ENCODE measurements at places on chromosomes 1 and 21.

DNA sequence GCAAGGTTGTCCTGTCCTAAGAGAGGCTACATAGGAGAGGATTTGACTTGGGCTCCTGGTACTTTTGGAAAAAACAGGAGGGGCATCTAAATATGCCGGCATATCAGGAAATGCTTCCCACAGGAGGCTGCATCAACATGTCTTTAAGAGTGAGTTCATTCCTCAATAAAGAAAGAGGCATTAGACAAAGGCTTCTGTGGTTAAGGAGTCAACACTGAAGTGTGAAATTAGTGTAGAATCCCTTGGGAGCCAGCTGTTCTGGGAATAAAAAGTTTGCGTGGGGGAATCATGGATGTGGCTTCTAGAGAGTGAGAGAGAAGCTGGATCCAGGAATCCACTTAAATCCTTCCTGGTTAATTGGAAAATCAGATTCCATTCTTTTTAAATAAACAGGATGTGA lies 69.5 kb downstream of the DNM3 start:
- no peak for DNase-seq

DNA sequence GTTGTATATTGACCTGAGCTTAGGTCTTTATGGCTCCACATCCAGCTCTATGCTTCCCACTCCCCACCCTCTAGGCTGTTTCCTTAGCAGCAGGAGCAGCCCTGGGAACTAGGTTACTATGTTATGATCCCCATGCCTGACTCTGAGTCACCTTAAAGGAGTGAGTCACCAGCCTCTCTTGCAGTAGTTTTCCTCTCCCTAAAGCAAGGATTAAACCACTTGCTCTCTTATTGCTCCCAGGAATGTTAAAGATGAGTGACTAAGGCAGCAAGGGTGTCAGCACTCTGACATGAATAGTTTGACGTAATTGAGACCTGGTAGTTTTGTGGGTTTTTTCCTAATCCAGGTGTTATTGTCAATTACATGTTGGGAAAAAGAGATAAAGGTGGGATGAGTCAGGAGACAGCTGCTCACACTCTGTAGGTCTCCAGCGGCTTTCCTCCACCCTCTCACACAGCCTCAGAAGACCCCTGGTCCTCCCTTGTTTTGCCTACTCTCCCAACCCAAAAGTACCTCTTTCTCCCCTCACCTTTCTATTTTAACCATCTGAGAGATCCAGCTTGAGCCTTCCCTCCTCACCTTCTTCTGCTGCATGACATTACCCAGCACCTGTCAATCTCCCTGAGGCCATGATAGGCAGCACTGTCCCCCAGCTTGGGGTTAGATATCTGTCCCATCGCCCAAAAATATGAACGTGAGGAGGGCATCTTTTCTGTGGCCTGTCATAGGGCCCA lies 369.1 kb upstream of the VAMP3 start:
- no peak for DNase-seq

GRCh38 chr1:190619724-190620123 lies 142.1 kb upstream of the BRINP3 start:
- no peak for DNase-seq

DNA sequence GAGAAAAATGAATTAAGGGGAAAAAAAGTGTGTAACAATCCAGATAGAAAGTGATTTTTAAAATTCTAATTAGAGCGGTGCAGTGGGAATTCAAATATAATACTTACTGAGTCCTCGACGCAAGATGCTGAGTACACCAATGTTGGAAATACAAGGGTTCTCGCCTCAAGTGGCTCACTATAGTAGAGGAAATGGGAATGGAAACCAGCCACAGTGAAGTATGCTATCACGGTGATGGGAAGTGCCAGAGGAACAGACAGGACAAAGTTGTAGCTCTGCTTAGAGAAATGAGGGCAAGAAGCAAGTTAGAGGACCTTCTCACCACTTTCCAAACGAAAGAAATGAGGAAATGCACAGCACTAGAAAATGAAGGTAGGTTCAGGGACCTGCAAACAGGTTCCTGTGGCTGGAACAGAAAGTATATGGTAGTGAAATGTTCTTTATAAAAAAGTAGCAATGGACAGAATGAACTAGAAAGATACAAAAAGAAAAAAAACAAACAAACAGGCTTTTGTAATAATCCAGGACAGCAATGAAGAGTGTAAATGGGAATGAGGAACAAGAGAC lies 13.5 kb downstream of the EGLN1 start:
- no peak for DNase-seq

DNA sequence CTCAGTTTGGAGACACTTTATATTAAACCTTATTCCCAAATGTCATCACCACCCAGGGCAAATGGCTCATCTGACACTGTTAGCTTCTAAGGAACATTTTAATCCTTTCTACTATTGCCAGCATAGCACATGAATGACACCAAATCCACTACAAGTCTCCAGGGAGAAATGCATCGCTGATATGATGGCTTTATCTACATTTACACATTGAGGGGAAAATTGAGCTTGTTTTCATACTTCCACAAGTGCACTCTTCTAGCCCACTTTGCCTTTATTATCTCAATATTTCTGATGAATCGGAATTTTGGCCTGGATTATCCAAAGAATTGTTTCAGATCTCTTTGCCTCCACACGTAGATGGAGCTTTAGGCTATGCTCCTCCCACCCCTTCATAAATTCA lies 75.4 kb downstream of the RUNX1 start:
- DNase-seq: no peak

DNA sequence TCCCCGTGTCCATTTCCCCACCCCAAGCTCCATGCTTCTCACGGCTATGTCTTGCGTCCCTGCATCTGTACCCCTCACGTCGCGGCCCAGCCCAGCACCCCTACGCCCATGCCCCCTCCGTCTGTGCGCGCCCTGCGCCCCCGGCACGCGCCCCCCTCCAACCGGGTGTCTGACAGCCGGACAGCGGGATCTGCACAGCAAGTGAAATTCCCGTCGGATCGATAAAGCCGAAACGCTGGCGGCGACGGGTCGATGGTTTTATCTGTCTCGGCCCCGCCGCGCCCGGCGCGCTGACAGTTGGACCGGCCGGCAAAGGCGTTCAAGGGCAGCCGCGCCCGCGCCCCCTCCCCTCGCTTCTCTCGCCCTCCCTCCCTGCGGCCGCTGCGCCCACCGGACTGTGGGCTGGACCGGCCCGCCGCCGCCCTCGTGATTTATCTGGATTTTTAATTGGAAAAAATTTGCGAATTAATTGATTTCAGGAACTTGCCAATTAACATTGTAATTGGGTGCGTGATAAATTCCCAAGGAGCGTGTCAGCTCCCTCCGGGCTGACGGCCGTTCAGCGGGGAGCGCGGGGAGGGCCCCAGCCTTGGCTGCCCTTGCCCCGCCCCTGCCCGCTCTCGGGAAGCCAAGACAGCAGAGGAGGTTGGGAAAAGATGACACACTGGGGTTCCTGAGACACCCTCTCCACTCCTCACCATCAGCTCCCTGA lies 57.1 kb downstream of the TMEM53 start:
- no peak for DNase-seq

DNA sequence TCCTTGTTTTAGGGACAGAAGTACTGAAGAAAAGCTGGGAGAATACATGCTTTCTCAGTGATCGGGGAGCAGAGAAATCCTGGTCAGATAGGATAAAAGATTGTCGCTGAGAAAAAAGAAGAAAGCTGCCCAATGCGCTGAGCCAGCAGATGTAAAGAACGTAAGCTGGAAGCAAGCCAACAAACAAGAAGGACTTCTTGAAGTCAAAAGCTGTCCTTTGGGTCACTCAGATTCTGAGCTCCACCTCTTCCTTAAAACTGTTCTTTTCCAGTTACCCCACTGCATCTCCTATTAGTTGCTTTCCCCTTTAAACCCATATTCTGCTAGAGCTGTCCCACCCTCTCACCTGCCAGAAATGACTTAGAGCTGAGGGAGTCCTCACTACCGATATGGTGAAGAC lies 64.8 kb downstream of the GPR137B start:
- DNase-seq: no peak

All from T-helper 1 cell (primary cell).